ENCODE measurements at places on chromosomes 5 and 9.

DNA sequence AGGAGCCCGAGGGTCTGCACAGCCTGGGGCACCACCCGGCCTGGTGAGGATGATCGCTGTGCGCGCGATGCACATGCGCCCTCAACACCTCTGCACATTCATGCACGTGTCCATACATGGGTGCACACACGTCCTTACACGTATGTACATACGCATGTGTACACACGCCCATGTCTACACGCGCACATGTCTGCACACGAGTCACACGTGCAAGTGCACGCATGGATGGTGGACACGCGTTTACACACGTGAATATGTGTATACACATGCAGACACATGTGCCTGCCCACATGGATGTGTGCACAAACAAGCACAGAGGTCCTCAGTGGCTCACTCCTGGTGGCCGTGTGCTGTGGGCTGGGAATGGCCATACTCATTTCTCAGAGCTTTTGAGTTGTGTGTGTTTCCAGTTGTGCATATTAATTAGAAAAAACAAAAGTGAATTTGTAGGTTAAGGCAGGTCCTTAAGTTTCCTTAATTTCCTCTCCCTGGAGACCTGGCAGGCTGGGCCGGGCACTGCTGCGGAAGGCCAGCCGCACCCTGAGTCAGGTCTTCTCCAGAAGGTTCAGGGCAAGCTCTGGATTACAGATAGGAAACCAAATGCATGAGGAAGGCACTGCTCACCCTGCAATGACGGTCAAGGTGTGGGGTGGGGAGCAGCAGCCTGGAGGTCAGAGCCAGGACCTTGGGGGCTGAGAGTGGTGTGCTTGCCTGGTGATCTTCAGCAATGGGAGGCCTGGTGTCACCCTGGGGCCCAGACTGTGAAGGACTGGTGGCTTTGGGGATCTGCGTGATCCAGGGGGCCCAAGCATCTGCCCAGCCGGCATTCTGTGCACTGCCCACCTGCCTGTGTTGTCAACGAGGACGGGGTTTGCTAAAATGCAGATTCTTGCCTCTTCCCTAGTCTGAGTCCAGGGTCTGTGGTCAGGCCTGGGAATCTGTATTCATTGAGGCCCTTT, 1.3 kb upstream of the RNU6ATAC start:
- no peak for DNase-seq

DNA sequence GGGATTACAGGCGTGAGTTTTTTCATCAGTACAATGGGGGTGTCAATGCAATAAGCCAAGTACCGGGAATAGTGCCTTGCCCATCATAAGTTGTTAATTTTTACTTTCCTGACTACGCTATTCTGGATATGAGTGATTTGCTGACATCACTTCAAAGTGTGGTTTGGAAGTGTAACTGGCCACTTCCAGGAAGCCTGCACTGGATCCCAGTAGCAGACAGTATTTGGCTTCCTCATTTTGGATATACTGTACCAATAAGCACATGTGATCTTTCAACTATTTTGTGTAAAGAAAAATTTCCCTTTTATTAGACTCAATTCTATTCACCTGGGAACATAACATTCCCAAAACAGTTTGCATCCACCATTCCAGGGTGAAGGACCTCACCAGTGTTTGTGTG, 417.7 kb upstream of the KLF4 start:
- no peak for DNase-seq

DNA sequence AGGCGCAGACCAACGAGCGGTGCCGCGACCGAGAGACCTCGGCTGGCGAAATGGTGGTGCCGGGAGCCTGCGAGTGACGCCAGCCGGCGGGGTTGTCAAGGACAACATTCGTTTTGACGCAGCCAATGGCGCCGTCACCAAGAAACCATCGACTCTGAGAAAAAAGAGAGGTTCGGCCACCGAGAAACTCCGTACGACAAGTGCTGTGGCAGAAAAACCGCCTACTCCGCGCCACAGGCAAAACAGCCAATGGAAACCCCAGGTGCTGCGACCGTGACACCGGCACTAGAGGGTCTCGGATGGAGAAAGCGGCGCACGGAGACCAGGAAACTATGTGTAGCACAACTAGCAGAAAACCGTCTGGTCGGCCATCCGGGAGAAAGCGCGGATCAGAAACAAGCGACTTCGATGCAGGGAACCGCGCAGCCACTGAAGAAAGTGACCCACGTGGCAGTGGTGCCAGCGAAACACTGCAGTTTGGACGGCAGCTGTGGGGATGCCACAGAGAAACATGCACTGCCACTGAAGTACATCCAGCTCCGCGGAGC, 88.8 kb downstream of the ANXA2R start:
- peak; percentile 55 for DNase-seq

DNA sequence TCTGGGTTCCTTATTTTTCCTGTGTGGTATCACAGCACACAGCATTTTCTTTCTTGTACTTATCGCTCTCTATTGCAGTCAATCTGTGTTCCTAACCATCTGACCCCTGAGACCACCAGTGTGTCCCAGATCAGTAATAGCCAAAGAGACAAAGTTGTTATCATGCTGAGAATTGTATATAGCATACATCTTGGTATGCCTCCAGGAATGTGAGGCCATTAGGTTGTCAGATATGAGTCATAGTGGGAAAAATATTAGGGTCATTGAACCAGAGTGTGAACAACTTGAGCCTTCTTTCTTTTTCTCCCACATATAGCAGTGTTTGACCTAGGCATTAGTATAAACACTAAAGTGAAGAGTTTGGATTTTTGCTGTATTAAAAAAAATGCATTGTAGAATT, 106.3 kb downstream of the NDUFAF2 start:
- no peak for DNase-seq

DNA sequence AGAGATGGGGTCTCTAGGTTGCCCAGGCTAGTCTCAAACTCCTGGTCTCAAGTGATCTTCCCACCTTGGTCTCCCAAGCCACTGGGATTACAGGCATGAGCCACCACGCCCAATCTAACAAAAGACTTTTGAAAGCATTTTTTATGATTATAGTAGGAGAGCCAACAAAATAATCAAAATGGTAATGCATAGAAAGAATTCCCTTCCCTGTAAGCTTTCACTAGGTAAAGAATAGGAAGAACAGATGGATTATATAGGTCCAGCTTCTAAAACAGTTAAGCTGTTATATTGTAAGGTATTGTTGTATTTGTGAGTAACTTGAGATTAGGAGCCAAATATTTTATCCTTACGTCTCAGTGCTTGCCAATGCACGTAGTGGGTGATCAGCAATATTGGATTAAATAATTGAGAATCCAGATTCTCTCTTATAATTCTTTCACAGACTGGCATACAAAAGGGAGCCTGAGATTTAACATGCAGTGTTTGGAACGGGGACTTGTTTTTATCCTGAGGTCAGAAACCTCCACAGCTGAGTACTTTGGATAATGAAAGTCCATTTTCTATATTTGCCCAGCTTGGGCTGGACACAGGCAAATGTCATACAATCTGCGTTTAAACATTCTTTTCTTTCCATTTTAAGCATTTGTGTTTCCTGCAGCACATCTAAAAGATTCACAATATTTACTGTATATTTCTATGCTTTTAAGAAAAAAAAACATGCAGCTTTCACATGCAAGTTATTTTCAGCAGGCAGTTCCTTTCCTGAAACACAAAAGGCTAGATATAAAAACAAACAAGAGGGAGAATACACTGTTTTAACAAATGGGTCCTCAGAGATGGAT, 238.4 kb downstream of the ARRDC3 start:
- DNase-seq, result no peak

Data from activated CD8-positive, alpha-beta memory T cell treated with anti-CD3 and anti-CD28 coated beads for 1 hour (primary cell).